ENCODE measurements at places on chromosomes 1 and 21.
A peak's percentile ranks its signal among the peaks of the same experiment; 100 is the strongest.

DNA sequence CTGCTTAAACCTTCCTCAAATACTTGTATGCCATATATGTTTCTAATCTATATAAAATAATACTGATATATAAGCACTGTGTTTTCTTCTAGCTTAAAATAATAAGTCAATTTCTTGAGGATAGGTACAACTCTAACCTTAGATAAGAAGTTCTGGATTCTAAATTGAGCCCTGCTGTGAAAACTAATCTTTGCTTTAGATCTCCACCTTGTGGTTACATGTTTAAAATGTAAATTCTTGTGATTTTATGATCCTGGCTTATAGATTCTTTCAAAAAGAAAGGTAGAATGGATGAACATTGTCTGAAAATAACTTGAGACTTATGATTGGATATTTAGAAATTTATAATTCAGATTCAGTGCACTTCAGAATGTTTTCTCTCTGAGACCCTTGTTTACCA is 38.9 kb upstream of the HMCN1 start:
- no peak for DNase-seq

- DNase-seq, result no peak
These were observed 81.1 kb upstream of the ATP1B1 start for GRCh38 chr1:169025412-169025811.

DNA sequence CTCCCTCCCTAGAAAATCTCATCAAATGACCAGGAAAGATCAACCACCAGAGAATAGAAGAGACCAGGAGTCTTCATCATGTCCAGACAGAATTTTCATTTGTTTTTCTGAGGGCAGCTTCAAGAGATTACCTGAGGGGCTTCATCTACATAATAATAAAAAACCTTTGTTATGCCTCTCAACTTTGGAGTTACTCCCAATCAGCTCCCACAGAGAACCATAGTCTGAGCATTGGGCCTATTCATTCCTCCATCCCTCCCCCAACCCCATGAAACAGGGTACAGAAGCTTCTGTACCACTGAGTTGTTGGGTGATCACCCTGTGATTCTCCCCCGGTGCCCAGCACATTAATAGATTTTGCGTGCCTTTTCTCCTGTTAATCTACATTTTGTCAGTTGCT is 53.3 kb upstream of the PRRC2C start:
- DNase-seq, result no peak

DNA sequence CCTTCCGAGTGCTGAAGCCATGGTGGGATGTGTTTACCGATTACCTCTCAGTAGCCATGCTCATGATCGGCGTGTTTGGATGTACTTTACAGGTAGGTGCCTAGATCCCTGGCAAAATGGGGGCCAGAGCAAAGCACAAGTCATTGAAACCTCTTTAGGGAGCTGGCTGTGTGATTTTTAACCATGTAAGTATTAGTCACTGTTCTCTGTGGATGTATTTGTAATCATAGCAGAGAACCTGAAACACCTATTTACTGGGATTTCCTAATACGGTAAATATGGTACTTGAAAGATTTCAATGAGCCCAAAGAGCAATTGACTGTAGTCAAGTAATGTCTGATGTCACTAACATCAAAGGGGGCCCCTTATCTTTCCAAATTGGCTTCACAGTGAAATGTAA is 53.6 kb downstream of the LRRC8C start:
- DNase-seq, result no peak

- no peak for DNase-seq
These were observed 160.5 kb upstream of the KIAA0040 start for GRCh38 chr1:175353066-175353465.

DNA sequence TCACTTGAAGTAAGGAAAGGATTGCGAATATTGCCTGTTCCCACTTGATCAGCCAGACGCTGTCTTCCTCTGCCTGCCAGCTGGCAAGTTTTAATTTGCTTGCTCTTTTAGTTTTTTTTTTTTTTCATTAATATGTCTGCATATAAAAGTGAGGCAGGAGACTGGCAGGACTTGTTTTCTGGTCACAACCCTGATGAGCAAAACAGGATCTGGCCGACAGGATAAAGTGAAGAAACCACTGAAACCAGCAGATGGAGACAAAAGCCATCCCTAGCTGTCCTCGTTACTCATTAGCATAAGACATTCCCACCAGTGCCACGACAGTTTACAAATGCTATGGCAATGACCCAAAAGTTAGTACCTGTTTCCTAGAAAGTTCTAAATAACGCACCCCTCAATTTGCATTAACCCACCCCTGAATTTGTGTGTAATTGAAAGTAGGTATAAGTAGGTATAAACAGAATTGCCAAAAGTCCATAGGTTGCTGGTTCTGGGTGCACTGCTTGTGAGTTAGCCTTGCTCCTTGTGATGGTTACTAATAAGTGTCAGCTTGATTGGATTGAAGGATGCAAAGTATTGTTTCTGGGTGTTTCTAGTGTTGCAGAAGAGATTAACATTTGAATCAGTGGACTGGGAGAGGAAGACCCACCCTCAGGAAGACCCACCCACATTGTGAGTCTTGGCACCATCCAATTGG is 60.8 kb downstream of the ZNF684 start:
- DNase-seq, result no peak

GRCh38 chr1:111990878-111991718 is 1.6 kb upstream of the KCND3 start:
- DNase-seq, result no peak

DNA sequence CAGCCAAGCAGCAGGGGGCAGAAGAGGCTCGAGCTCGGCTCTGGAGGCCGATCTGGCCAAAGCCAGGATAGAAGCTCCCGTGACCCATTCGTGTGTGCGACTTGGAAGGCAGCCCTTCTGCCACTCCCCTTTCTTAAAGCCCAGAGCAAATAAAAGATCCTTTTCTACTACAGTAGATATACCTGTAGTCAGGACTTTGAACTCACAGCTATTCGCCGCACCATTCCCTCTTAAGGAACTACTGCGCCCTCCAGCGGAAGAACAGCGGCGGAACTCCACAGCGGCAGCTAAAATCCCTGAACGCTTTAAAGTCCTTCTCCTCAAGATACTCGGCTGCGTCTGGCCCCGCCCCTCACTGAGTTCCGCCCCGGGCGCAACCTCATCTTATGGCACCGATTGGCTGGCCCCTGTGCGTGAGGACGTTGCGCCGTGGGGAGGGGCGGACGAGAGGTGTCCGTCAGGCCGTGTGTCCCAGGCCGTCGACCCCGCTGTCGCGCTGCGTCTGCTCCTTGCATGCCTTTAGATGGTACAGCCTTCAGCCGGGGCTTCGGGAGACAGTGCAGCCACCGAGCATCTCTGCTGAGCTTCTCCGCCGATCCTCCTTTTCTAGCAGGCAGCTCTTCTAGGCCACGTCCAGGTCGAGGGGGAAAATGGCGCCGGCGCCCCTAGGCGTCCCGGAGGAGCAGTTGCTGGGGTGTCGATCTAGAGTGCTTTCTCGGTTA is at the start of gene LRIG2:
Gene LRIG2, plus strand, starts transcription at position 442 of the 722 bp plus-strand sequence. Its CDS starts 209 bp downstream, at position 651.
- peak; percentile 99 for DNase-seq

GRCh38 chr1:21874778-21875547 is 62.1 kb downstream of the HSPG2 start:
- no peak for DNase-seq

- no peak for DNase-seq
These were observed 95.7 kb upstream of the NR5A2 start for GRCh38 chr1:199931666-199932377.

- DNase-seq, result no peak
These were observed 3.7 kb downstream of the OPRD1 start for GRCh38 chr1:28815533-28816185.

DNA sequence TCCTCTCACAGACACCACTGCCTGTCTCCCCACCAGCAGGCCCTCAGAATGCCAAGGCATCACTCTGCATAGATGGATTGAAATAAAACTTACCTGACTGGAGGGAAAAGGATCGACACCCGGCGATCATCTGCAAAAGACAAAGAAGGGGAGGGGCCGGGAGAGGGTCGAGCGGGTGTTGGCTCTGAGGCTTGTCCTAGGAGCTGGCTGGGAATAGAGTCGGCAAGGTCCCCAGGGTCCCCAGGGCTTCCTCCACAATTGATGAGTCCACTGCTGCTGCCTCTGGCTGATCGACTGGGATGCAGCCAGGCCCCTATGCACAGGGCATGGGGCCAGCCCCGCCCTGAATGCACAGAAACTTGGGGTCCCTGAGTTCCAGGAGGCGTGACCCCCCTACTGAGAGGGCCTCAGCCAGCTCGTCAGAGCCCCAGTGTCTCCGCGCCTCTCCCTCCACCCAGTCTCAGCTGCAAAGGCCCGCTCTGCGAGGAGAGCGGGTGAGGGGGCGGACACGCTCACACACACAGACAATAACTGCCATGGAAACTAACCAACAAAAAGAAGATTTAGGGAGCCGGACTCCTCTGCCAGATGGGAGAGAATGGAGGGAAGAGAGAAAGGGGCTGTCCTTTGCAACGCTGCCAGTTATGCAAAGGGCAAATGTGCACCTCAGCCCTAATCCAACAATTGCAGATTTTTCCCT is at the start of gene KLHDC8A:
Gene KLHDC8A, minus strand, starts transcription at position 483 of the 700 bp plus-strand sequence. CDS start 13,318 bp downstream, outside the sequence.
- no peak for DNase-seq

Measured in stimulated activated CD4-positive, alpha-beta T cell treated with anti-CD3 and anti-CD28 coated beads, TNF-alpha, amount 100 ng/mL, for 24 hours (primary cell).